ENCODE measurements at places on chromosomes 3 and 15.

GRCh38 chr3:188007897-188008296 lies 146.1 kb upstream of the LPP start:
- DNase-seq = no peak

GRCh38 chr3:143507735-143508580 lies 340.3 kb downstream of the SLC9A9 start:
- no peak for DNase-seq

DNA sequence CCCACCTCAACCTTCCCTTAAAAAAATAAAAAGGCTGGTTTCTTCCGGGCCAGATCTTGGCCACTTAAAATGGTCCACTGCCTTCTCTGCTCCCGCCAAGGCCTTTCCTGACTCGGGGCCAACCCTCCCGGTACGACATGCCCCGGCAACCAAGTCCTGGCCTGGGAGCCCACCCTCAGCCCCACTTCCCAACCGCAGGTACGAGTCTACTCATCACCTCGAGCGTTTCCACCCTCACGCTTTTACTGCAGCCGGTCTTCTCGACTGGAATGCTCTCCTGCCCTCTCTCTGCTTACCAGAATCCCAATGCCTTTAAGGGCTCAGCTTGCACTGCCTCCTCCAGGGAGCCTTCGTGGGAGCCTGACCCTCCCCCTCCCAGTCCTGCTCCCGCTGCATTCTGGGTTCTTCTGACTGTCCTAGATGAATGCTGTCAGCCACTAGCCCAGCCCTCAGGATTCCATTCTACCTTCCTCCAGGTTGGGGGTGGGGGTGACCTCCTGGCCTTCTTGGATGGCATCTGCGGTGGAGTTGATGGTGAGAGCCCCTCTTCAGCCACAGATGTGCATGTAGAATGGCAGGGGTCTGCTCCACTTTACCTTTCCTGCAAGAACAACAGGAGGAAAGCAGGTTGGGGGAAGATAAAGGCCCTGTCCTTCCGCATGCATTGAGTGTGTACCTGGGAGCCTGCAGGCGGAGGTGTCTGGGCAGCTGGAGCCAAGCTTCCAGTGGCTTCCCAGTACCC lies 1.1 kb upstream of the CSRNP1 start:
- DNase-seq = no peak

- DNase-seq = no peak
Observed at GRCh38 chr15:77659350-77660321, 26.9 kb upstream of the LINGO1 start.

DNA sequence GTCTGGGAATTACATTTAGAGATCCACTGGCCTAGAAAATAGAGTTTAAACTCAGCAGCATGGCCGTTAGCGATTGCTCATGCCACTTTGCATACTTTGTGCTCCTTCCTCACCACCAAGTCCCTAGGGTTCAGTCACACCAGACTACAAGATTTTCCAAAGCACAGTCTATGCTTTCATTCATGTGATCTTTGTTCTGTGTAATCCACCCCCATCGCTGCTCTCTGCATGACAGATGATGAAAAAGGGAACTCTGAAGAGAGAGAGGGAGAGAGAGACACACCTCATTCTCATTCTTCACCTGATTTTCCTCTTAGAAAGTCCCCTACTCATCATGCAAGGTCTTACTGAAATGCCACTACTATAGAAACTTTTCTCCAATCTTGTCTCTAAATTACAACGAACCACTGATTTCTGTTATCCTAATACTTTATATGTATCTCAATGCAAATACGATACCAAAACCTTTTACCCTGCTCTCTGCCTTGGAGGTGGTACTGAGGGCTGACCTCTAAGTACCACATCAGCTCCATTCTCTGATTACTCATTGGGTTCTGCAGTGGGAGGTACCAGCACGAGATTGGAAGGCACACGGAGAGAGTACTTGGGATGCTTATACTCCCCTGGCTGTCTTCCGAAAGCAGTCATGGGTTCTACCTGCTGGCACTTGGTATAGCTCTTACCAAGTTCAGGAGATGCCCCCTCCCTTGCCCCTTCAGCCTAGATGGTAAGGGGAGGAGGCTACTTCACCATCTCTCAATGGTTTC lies 1.1 kb upstream of the PARP15 start:
- DNase-seq = no peak

- DNase-seq = no peak
Observed at GRCh38 chr3:148208975-148209374, 488.7 kb upstream of the AGTR1 start.

GRCh38 chr3:54259636-54260035 lies 137.3 kb downstream of the CACNA2D3 start:
- DNase-seq = no peak

DNA sequence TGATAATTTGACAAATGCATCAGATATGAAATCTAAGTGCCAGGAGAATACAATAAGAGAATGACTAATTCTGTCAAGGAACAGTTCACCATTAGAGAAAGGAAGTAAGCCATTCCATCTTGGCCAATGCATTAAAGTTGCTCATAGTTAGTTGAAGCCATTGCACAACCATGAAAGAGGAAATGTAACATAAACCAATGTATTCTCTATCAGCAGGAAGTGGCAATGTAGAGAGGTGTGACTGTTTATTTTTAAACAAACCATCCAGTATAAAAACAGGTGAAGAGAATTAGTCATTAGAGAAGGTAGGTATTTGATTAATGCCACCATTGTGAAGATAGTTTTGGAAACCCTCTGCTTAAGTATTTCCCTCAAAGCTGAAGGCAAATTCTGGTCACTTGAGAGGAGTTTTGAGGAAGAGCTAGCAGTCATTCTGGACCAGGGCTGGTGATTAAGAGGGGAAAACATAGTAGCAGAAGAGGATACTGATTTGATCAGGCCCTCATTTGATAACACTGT lies 10.7 kb upstream of the ANXA2 start:
- no peak for DNase-seq

DNA sequence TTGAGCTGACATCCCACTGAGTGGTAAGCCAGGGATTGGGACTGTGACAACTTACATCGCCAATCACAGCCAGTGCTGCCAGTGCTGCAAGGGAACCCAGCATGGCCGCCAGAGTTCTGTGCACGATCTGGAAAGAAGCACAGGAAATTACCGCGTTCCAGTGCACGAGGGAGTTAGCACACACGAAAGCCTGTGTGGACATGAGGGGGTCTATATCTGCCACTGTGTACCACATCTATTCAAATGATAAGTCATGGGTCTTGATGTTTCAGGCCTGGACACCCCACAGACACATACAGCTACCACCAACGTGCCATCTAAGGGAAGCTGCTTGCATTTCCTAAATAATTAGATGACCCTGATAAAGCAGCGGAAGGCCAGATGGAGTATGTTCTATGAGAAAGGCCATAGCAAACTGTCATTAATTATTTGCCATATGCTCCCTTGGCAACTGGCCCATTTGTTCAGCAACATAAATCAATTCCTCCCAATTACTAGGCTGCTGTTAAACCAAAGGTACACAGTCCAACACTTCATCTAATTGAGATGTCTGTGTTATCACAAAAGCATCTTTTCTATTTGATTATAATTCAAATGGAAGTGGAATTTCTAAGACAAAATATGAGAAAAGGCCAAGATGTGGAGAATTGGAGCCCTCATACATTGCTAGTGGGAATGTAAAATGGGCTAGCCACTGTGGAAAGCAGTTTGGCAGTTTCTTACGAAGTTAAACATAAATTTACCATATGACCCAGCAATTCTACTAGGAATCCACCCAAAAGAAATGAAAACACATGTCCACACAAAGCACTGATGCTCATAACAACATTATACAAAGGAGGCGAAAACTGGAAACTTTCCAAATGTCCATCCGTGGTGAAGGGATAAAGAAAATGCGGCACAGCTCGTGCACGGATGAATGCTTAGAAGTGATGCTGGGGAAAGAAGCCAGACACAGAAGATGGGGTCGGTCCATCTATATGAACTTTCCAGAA lies 108.3 kb downstream of the OCA2 start:
- no peak for DNase-seq

DNA sequence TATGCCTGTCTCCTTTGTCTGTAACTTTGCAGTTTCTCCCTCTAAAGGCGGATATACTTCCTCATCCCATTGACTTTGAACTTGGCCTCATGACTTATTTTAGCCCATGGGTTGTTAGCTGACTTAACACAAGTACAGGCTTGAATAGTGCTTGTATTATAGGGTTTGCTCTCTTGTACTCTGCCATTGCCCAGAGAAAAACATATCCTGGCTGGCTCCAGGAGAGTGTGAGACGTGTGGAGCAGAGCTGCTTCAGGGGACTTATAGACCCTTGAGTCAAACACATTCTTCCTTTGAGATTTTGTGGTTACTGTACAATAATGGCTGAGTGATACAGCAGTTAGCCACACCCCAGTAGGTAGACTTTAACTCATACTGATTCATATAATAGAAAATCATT lies 124.0 kb downstream of the RAP2B start:
- no peak for DNase-seq

DNA sequence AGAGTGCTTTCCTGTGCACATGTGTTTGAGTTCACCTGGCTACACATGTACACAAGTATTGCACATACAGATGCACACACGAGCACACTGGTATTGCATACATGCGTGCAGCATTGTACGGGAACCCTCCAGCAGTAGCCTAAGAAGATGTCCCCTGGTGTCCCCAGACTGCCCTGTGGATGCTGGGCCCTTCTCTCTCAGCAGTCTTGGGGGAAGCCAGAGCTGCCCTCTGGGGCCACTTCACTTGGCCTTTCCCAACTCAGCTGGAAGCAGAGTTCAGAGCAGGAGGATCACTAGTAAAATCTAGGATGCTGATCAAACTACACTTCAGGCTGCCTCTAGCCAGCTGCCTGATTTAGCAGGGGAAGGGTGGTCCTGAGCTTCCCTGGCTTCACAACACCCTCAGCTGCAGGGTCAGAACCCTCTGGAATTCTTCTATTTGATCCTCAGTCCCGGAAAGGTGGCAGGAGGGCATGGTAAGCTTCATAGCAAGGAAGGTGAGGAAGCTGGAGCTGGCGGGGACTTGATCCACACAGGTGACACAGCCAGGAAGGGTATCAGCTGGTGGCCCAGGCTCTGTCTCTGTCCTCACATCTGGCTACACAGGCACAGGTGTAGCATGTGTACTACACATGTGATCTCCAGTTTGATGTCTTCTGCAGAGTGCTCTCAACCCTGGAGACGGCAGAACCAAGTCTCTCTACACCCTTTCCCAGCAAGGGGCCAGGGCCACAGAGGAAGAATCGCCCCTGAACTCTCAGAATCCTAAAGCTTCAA lies 36.5 kb downstream of the KLF15 start:
- DNase-seq = no peak

- no peak for DNase-seq
Observed at GRCh38 chr3:143525408-143525807, 322.9 kb downstream of the SLC9A9 start.

GRCh38 chr3:57727106-57727505 lies 29.0 kb upstream of the SLMAP start:
- no peak for DNase-seq

GRCh38 chr3:8497582-8497981 lies 4.0 kb upstream of the LMCD1 start:
- no peak for DNase-seq

- no peak for DNase-seq
Observed at GRCh38 chr15:70379938-70380883, 282.5 kb upstream of the TLE3 start.

- no peak for DNase-seq
Observed at GRCh38 chr3:194518652-194519051, 31.9 kb upstream of the ATP13A3 start.

GRCh38 chr3:168616915-168617314 lies 521.2 kb upstream of the GOLIM4 start:
- no peak for DNase-seq

DNA sequence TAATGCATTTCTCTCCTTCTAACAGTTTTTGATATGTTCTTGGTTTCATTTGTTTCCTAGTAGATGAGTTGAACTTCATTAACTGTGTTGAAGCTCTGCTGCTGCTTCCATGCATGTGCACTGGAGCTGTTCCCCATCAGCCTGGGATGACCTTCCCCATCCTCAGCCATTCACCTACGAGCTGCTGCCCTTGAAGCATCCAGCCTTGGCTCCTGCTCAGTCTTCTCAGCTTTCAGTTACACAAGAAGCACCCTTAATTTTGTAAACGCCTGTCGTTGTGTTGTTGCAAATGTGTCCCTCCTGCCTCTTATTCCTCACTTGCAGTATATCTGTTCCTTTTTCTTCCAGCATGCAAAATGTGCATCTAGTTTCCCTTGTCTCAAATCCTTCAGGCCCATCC lies 8.5 kb upstream of the ZXDC start:
- DNase-seq = no peak

GRCh38 chr15:27582726-27583410 lies 516.2 kb downstream of the OCA2 start:
- no peak for DNase-seq

DNA sequence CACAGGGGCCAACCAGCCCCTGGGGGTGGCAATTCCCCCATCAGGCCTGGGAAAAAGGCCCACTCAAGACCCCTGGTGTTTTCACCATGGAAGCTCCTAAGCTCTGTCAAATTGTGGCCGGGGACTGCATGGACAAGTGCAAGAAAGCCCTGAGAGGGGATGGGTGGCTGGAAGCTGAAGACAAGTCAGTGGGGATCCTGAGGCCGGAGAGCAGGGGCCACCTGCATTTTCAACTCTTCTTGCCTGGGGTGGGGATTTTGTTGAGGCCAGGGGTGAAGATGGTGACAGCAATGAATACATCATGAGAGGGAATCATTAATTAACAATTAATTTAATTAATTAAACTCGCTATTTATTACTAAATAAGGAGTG lies 33.9 kb downstream of the FEM1B start:
- DNase-seq = no peak

GRCh38 chr15:79897701-79898113 lies 893 bp upstream of the MTHFS start:
- no peak for DNase-seq

DNA sequence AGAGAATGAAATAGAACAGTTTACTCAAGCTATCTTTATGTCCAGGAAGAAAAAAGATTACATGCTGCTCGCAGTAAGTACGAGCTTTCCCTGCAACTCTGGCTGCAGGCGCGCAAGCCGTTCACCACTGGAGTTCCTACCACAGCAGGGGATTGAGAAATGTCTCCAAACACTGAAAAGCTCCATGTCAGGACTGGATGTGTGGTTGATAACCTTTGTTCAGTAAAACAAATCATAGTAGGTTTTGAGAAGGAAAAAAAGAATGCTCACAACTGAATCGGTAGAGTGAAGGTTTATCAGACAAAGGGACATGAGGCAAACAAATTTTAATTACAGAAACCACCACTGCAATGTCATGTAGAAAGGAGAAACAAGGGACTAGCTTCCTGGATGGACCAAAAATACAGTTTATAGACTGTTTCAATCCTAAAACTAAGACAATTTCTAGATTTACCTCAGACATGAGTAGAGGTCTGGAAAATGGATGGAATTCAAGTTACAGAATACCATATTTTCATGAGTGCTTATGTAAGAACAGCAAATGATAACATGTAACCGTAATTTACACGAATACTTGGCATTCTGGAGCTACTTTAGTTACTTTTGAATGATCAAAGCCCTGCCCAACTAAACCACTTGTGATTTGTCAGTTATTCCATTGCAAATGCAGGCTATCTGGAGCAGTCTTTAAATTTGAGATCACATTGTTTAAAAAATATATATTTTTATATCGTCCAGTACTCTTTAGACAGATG lies 471.1 kb downstream of the SHQ1 start:
- no peak for DNase-seq

- DNase-seq = no peak
Observed at GRCh38 chr15:67834581-67835296, 5.1 kb downstream of the RNU6-1 start.

GRCh38 chr3:152290374-152290773 lies 21.6 kb downstream of the MBNL1 start:
- DNase-seq = no peak

Data from T-helper 17 cell (primary cell).